Effector memory CD8-positive, alpha-beta T cell (primary cell): ENCODE measurements at places on chromosomes 5 and 9.

DNA sequence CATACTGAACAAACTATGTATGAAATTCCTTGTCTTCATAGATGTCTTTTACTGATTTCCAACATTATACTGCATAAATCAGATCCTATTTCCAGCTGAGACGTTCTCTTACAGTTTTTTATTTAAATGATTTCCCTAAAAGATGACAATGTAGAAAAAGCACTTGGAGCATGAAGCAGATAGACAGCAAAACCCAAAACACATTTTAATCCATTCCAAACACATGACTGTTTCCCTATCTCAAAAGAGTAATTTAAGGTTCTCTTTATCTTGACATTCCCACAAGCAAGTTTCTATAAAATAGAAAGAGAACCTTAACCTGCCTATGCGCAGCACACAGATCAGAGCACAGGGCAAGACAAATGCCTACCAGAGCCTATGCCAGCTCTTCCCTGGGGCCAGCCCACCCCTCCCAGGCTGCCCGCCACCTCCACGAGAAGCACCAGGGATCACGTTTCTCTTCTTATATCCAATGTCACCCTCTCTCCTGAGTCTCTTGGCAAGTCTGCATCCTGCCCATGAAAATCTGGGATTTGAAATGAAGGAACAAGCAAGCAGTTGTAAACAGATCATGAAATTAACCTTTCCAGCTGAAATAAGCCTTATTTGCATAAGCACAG lies 52.4 kb downstream of the RETREG1 start:
- no peak for DNase-seq

DNA sequence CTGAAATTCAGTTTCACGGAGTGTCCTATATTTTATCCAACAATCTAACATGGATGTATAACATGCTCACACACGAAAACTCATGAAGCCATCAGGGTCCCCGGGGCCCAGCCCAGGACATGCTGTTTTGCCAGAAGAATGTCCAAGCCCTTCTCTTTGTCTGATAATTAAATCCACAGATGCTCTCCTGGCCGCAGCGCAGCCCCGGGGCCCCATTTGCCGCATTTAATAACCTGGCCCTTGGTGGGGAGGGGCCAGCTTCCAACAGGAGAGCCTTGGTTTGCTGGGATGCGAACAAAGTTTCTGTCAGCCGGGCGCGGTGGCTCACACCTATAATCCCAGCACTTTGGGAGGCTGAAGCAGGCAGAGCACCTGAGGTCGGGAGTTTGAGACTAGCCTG lies 30.0 kb downstream of the PLPP7 start:
- DNase-seq, result no peak

DNA sequence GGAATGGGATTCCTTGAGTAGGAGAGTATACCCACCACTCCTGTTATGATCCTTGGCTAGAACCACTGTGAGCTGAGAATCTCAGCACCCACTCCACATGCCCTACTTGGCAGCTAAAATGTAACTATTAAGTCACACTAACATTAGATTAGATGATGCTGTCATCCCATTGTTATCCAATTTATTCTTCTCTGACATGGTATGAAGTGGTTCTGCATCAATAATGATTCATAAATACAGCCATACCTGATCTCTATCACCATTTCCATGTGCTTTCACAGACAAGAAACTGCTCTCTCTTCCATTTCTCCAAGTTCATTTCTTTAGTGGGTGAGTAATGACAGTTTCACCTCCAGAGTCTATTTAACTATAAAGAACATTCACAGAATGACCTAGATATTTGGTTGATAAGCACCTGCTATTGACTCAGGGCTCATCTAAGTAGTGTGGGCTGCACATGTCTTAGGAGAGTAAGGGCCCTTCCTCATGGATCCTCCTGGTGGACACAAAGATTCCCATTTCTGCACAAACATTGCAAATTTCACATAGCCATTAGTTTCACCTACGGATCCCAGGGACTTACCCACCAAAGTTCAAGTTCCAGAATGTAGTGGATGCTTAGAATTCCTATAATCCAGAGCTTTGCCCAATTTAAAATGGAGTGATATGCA lies 187.9 kb downstream of the EBF1 start:
- no peak for DNase-seq

- DNase-seq, result no peak
Measured at GRCh38 chr5:81766611-81767010, 15.7 kb upstream of the SSBP2 start.

DNA sequence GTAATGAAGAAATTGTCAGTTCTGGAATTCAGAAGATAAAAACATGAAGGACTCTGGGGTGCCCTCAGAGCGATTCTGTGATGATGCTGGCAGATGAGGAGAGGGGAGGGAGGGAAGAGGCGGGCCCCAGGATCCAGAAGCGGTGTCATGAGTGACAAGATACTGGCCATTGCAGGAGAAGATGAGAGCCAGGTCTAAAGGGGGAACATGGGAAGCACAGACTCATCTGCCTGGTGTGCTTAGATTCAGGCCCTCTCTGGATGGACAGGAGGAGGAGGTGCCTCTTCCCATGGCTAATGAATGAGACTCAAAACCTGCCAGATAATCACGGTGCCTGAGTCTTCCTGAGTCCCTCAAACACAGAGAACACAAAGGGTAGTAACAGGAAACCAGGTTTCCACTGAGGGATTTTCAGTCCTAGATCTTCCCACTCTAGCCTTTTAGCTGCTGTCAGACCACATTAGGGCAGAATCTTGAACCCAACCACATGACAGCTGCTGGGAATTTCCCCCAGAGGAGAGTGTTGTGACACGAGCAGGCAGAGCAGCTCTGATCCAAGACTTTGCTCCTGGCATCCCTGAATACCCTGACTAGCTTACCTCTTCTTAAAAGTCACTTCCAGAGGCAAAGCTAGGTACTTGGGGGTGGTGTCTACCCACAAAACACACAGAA lies 28.2 kb upstream of the HSPA9 start:
- DNase-seq, result no peak

GRCh38 chr9:103586721-103587120 lies 507.4 kb upstream of the SMC2 start:
- no peak for DNase-seq

GRCh38 chr5:74194196-74194595 lies 446.3 kb downstream of the ENC1 start:
- DNase-seq, result no peak

GRCh38 chr5:2917093-2917492 lies 165.6 kb upstream of the IRX2 start:
- no peak for DNase-seq

DNA sequence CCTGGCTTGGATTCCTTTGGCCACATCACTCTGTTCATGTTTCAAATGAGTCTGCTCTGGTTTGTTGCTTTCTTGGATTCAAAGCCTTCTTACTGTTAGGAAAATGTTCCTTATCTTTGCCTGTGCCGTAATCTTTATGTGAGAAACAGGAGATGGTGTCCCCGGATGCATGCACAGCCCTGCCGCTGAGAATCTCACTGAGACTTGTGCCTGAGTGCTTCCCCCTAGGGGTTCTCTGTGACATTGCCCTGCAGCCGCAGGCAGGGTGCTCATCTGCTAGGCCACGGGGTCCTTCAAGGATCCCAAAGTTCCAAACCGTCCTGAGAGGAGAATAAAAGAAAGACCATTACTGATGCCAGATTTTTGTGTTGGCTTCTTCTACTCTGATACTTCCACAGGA lies 81.4 kb upstream of the ANKRD55 start:
- DNase-seq, result no peak

- DNase-seq, result no peak
Measured at GRCh38 chr9:90343366-90343765, 299.3 kb downstream of the DIRAS2 start.

DNA sequence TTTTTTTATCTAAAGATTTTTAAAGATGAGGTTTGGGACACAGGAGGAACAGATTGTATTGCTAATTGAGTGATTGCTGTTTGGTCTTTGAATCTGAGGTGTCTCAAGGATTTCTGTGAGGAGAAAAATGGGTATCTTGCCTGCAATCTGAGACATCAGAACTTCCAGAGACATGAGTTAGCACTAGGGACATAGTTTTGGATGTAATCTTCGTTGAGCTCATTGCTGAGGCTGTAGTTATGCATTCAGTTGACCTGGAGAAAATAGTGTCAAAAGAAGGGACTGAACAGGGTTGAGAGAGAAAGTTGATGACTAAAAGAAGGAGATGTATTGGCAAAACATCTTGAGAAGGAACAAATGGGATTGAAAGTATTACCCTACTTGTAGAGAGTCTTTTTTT lies 24.6 kb downstream of the C9orf85 start:
- DNase-seq, result no peak

DNA sequence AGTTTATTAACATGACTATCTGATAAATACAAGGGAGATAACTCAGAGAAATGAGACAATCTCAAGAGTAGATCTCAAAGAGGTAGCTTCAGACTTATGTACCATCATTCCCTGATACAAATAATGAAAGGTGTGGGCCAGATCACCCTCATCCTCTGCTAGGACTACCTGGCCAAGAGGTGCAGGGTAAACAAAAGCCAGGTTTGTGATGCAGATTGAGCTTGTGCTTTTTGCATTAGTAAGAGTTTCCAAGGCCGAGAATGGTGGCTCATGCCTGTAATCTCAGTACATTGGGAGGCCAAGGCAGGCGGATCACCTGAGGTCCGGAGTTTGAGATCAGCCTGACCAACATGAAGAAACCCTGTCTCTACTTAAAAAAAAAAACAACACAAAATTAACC lies 8.9 kb upstream of the SPIN1 start:
- no peak for DNase-seq

DNA sequence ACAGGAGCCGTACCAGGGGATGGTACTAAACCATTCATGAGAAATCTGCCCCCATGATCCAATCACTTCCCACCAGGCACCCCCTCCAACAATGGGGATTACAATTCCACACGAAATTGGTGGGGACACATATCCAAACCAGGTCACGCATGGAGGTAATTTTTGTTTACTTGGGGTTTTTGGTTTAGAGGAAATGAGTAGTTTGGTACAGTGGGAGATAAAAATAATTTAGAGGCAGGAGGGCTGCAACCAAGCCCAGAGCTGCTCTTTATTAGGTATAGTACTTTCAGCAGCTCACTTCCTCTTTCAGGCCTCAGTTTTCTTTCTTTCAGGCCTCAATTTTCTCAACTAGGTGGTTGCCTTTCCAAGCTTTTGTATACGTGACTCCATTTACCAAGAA lies 23.2 kb downstream of the PRUNE2 start:
- DNase-seq, result no peak

- DNase-seq, result no peak
Measured at GRCh38 chr9:89519366-89519805, 21.5 kb upstream of the SEMA4D start.

GRCh38 chr5:148382961-148383360 lies 797 bp upstream of the FBXO38 start:
- no peak for DNase-seq

GRCh38 chr5:107869438-107870115 lies 198.8 kb upstream of the EFNA5 start:
- DNase-seq, result no peak
